Activated naive CD8-positive, alpha-beta T cell treated with anti-CD3 and anti-CD28 coated beads, Interleukin-2, amount 10 ng/mL, durations not matched to agents 7 days and 5 days (primary cell): ENCODE measurements at places on chromosomes 5 and 9. TPM values are rescaled to one million over a fixed set of nuclear protein-coding genes. Genes with fewer than 3 reads are reported as not detected.

DNA sequence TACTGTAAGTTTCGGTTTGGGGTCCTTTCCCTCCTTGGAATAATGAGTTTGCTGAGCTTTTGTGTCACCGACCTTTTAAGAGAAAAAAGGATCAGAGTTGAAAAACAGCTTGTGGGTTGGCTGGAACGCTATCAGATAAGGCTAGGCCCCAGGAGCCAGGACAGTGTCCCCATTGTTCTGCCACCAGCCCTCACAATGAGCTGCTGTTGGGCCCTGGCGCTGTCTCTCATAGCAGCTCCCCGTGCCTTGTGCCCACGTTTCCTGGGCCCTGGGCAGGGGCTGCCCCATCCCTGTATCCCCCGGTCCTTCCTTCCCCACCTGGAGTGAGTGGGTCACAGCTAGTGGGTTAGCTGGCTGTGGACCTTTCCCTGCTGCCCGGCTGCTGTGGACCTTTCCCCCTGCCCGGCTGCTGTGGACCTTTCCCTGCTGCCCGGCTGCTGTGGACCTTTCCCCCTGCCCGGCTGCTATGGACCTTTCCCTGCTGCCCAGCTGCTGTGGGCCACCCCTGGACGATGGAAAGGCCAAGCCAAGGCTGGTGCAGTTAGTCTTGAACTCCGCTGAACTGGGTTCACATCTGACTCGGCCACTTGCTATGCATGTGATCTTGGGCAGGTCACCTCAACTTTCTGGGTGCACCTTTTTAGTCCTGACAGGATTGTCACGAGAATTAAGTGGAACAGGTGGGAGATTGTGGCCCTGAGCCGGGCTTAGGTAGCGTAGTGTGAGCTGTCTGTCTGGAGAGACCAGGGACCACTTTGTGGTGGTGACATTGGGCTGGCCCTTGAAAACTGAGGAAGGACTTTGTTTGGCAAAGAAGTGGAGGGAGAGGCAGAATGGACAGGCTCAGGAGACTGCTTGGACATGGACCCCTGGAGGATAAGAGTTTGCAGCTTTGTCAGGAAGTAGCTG lies 99.5 kb downstream of the DAB2IP start:
- no peak overlapping the region for H3K4me3 ChIP-seq
- peaks cover 18% of the 10 kb centered on the region for H3K4me1 ChIP-seq
- no peaks in the 10 kb centered on the region for H3K36me3 ChIP-seq
- DNase-seq, result no peak

DNA sequence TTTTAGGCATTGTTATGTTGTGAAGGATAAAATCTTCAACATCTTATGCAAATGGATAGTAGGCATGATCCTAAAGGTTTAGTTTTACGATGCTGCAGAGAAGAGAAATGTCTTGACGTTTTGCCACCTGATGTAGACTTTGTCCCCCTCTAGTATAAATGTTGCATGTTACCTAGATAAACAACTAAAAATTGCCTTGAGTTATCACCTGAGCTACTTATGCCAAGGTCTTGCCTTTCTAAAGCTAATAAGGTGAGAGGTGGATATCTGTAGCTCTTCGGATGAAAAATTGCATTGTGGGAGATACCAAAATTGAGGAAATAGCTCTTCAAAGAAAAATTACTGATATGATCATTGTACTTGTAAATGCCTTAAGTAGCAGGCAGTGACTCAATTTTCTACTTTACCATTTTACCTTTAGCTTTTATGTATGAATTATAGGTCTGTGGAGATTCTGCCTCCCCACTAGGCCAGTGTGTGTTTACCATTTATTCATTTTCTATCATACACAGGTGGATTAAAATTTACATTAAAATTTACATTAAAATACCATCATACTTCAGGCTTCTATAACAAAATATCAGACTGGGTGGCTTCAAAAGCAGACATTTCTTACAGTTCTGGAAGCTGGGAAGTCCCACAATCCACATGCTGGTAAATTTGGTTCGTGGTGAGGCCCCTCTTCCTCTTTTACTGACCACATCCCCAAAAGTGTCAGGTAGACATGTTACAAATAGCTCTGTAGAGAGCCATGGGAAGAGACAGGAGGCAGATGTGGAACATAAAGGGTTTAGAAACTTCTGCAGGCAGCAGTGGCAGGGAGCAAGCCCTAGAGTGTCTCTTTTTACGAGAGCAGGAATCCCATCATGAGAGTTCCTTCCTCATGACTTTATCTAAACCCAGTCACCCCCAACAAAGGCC lies 100.7 kb upstream of the ERBIN start:
- H3K27me3 ChIP-seq, result peaks cover 15% of the 10 kb centered on the region
- DNase-seq, result no peak
- peaks cover 11% of the 10 kb centered on the region for H3K36me3 ChIP-seq

DNA sequence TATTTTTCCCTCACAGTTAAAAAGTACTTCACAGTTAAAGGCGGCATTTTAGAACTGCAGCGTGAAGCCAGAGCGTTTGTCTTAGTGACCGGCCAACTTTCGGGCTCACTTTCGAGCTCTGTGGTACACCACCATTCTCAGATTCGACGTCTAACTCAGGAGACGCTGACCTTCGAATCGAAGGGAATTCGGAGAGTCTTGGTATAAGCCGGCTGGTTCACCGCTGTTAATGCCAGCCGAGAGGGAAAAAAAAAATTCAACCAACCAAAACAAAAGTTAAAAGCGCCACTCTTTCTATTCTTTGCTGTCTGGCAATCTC lies 544 bp upstream of the SNX24 start:
- no peaks in the 10 kb centered on the region for H3K36me3 ChIP-seq
- peak overlapping the region; percentile 85 for H3K4me3 ChIP-seq
- peaks cover 2% of the 10 kb centered on the region for H3K4me1 ChIP-seq
- DNase-seq, result no peak
- H3K27ac ChIP-seq, result peak overlapping the region; percentile 14

DNA sequence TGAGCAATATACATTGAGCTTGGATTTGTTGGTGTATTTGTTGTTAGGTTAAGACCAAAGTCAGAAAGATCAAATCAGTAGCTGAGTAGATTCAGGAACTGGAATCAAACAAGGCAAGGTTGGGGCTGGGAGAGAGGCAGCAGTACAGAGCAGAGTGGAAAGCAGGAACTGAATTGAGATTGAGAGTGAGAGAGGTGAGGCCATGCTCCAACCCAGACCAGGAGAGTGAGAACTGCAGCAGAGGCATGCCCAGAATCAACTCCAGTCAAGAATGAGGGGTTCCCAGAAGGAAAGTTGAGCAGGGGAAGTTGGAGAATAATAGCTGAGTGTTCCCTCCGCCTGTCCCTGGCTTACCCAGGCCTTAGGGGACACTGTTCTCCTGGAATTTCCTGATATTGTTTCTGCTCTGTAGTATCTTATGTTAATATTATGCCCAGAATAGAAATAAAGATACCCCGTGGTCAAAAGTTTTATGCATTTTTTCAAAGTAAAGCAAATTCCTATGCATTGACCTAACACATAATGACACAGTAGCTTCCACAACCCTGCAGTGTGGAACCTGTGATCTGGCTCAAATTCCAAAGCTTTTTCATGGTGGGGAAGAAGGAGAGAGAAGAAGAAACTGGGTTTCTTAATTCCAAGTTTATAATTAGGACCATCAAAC lies 82.7 kb downstream of the SV2C start:
- H3K4me1 ChIP-seq, result no peaks in the 10 kb centered on the region
- no peaks in the 10 kb centered on the region for H3K36me3 ChIP-seq
- H3K27me3 ChIP-seq, result peaks cover 35% of the 10 kb centered on the region
- no peak for DNase-seq
- no peak overlapping the region for H3K4me3 ChIP-seq

DNA sequence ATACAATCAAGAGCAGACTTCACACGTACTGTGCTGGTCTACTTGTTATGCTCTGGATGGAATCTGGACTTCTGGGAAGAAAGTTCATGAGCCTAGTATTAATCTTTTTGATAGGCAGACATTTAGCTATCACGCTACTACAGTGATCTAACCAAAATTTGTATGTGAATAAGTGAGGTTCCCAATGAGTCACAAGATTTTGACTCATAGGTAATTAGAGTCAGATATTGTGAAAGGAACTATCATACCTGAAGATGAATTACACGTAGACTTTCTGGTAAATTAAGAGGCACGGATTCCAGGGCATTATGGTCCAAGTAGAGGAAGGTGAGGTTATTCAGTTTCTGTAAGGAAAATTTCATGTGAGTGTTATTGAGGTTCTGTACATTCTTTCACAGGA lies 18.4 kb downstream of the OGN start:
- H3K27ac ChIP-seq, result no peak overlapping the region
- H3K4me1 ChIP-seq, result peaks cover 3% of the 10 kb centered on the region
- DNase-seq, result no peak
- no peaks in the 10 kb centered on the region for H3K27me3 ChIP-seq

DNA sequence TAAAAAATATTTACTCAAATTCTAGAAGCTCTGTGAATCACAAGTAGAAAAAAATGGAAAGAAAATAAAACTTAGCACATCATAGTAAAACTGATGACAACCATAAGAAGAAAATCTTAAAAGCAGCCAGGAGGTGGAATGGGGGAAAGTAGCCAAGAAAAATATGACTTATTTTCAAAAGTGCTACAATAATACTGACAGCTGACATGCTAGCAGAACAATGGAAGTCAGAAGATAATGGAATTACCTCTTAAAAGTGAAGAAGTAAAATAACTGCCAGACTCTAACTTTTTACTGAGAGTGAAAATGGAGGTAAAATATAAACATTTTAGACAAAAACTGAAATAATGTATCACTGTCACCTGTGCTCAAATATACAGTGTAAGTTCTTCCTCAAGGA lies 532.2 kb upstream of the SGCD start:
- no peaks in the 10 kb centered on the region for H3K4me1 ChIP-seq
- H3K27me3 ChIP-seq, result no peaks in the 10 kb centered on the region
- H3K27ac ChIP-seq, result no peak overlapping the region
- DNase-seq, result no peak
- H3K4me3 ChIP-seq, result no peak overlapping the region
- no peaks in the 10 kb centered on the region for H3K36me3 ChIP-seq

DNA sequence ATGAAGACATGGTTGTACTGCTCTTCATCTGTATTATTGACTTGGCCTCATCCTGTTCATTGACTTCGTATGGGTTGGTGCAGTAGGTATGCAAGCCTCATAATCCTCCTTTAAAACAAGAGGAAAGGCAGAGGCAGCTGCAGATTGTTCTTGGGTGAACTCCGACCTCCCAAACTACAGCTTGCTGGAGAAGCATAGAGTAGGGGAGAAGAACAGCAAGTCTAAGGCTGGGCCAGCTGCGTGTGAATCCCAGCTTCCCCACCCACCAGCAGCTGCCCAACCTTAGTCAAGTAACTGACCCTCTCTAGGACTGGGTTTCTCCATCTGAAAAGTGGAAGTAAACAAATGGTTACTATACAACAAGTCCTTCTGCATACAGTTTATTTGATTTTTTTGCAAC lies 114.5 kb upstream of the WWC1 start:
- no peak overlapping the region for H3K4me3 ChIP-seq
- no peak overlapping the region for H3K27ac ChIP-seq
- H3K36me3 ChIP-seq, result no peaks in the 10 kb centered on the region
- no peaks in the 10 kb centered on the region for H3K27me3 ChIP-seq

GRCh38 chr5:120936652-120937051 lies 472.6 kb downstream of the PRR16 start:
- H3K27ac ChIP-seq, result no peak overlapping the region
- no peak for DNase-seq
- no peaks in the 10 kb centered on the region for H3K36me3 ChIP-seq
- no peak overlapping the region for H3K4me3 ChIP-seq

DNA sequence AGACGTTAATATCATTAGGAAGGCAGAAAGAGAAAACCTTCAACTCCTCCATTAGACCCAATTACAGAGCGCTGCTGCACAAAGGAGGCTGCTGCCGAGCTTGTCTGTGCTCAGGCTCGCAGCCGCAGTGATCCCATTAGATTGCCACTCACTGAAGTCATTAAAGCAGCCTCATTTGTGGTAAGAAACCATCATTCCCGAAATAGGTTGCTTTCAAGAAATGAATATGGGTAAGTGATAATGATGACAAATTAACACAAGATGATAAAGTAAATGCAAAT lies 137.2 kb downstream of the CAVIN4 start:
- no peak for DNase-seq
- H3K36me3 ChIP-seq, result no peaks in the 10 kb centered on the region
- peaks cover 2% of the 10 kb centered on the region for H3K27me3 ChIP-seq
- H3K4me1 ChIP-seq, result no peaks in the 10 kb centered on the region
- H3K4me3 ChIP-seq, result no peak overlapping the region

The CD14 gene
- 4.1 TPM for total RNA-seq

The CCNI2 gene
- 12.4 TPM for total RNA-seq

DNA sequence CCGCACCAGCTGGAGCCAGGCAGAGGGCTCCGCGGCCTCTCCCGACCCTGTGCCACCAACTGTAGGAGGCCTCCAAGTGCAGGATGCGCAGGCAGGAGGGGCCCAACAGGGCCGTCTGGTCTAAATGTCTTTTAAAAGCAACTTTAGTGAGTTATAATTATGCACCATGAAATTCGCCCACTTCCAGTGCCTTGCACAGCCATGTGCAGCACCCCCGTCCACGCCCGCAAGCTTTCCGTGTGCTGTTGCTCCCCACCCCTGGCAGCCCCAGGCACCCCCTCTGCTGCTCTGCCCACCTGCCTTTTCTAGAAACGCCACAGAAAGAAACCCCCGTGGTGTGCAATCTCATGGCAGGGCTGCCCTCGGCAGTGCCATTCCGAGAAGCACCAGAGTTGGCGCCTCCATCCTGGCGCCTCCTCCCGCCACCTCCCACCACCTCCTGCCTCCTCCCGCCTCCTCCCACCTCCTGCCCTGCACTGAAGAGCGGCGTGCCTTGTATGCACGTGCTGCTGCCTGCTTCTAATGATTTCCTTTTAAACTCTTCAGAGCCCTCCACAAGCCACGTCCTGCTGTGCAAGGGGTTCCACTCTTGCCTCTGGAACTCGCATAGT lies 7.5 kb upstream of the SLC6A18 start:
- no peak overlapping the region for H3K27ac ChIP-seq
- no peak overlapping the region for H3K4me3 ChIP-seq
- H3K27me3 ChIP-seq, result peaks cover 5% of the 10 kb centered on the region
- DNase-seq, result no peak
- peaks cover 2% of the 10 kb centered on the region for H3K4me1 ChIP-seq

The TAF11L5 gene
- total RNA-seq, result not detected

DNA sequence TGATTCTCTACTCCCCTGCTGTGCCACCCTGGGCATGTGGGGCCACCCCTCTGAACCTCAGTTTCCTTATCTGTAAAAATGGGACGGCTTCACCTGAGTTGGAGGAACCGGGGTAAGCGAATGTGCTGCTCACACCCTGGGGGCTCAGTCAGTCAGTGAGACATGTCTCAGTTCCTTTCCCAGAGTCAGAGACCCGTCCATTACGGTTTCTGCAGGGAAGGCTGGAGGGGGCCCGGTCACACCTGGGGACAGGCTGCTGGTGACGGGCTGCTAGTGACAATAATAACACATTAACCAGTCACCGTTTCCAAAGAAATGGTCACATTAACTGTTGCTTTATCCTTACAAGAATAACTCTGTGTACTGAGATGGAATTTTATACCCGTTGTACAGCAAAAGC lies 282.4 kb downstream of the NSG2 start:
- H3K27me3 ChIP-seq, result no peaks in the 10 kb centered on the region
- no peaks in the 10 kb centered on the region for H3K36me3 ChIP-seq
- H3K27ac ChIP-seq, result no peak overlapping the region
- H3K4me1 ChIP-seq, result peaks cover 2% of the 10 kb centered on the region
- no peak overlapping the region for H3K4me3 ChIP-seq
- no peak for DNase-seq
